ENCODE measurements at places on chromosomes 4 and X.

GRCh38 chr4:77062856-77063255, 12.9 kb downstream of the CCNI start:
- no peak for DNase-seq

DNA sequence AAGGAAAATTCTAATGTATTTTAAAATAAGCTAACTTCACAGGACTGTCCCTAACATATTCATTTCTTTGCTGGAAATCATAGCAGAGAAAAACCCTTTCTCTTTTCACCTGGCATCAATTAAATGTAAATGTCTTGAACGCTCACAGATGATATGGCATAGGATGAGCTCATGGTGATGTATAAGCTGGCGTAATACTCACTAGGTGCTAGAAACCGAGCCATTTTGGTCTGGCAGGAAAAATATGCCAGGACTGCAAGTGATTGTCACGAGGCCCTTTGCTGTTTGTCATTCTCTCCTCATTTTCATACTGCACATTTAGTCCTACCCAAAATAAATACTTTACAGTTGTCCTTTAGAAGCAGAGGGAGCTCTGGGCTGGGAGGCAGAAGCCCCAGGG, 222.7 kb upstream of the LNX1 start:
- DNase-seq = no peak

DNA sequence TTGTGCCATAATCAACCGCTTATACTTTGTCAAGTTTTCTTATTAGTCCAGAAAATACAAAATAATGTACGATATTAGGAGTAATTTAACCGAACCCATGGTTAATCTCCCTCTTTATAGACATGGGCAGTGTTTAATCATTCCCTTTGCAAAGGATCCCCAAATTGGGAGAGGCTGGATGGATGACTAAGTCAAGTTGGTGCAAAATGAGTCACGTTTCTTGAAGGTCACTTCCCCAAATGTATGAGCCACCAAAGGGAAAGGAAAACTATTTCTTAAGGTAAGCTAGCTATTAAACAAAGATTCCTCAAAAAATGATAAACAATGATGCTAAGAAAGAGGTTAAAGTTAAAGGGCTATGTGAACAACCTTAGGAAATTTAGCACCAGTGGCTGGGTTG, 17.5 kb downstream of the MAML3 start:
- no peak for DNase-seq

- DNase-seq = no peak
Measured at GRCh38 chrX:108072746-108073145, 18.6 kb downstream of the PSMD10 start.

GRCh38 chrX:152735860-152736511, 2.4 kb downstream of the MAGEA12 start:
- DNase-seq = no peak

DNA sequence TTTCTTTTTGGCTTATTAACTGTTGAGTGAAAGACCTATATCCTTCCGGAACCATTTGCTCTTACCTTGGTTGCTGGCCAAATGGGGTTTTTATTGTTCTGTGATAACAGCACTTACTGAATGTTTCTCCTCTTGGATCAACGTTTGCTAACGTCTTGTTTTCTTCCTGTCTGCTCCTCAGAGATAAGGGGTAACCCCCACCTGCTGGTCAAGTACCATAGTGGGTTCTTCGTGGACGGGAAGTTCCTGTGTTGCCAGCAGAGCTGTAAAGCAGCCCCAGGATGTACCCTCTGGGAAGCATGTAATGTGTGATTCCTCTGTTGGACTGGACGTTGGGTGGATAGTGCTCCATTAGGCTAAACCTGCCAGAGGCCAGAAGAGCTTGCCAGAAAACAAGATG, 15.3 kb downstream of the BMX start:
- no peak for DNase-seq

DNA sequence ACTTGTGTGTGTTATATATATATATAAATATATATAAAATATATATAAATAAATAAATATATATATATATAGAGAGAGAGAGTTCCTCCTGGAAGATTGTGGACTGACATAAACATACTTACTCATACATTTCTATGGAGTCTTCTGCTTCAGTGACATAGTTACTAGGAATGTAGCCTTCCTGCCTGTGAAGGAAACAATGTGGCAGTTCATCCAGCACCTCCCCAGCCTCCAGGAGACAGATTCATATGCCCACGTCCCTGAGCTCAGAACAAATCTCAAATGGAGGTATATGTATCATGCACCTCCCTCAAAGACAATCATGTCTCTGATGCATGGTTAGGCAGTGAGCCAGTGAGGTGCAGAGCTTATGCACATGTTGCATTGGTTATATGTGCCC, 11.4 kb upstream of the TIMM8A start:
- DNase-seq = no peak

GRCh38 chr4:57877047-57877458, 766.9 kb upstream of the IGFBP7 start:
- DNase-seq = no peak

DNA sequence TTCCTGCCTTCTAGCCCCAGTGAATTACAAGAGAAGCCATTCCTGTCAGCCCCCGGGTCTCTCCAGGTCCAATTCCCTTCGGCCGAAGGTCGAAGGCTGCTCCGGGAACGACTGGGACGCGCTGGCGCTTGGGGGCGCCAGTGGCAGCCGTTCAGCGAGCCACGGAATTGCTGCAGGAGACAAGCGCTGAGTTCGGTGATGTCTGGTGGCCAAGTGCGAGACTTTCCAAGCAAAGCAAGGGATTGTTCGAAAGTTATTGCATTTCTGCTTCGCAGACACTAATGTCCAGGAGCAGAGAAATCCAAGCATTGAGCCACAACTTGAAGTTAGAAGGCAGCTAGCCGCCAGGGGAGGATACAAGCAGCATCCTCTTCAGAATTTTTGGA, 1.1 kb upstream of the DKK2 start:
- DNase-seq = no peak

DNA sequence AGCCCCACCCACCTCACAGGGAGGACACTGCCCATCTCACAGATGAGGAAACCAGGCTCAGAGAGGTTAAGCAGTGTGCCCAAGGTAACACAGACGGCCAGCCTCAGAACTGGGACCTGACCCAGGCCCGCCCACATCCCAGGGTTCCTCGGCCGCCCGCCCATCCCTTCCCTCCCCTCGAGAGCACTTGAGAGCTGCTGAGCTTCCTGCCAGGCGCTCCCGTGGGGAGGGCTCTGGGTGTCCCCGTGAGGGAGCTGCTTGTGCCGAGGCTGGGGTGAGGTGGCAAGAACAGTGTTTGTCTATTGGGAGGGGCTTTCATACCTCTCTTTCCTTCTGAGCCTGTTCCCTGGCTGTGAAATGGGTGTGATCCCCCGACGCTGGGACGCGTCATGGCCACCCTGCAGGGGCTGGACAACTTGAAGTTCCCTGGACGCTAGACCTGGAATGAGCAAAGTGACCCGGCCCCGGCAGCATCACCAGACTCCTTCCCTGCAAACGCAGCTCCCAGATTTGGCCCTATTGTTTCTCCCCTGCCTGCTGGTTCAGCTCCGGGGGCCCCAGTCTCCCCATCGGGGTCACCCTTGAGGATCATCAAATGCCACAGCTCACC, 204.9 kb downstream of the AFAP1 start:
- DNase-seq = no peak

DNA sequence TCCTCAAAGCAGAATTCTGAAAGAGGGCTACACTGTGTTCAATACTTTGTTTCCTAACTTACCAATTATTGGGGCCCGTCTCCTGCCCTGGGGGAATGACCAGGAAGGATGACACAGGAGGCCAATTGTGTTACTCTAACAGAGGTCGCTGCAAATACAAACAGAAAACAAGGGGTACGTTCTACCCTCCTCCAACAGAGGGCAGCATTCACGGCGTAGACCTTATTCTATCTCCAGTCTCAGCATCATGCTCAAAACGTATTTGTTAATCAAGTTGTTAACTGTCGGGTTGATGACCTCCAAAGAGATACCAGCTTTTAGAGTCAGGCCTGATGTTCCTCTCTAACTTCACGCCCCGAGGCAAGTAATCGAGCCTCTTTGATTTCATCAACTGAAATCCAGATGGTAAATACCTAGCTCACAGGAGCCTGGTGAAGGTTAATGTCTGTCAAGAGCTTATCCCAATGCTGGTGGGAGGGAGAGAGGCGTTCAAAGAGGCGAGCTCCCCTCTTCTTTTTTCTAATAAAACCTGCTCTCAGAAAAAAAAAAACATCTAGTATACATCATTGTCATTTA, 181.0 kb upstream of the KCNIP4 start:
- DNase-seq = no peak

GRCh38 chrX:3807906-3808305, 94.5 kb upstream of the PRKX start:
- DNase-seq = no peak

DNA sequence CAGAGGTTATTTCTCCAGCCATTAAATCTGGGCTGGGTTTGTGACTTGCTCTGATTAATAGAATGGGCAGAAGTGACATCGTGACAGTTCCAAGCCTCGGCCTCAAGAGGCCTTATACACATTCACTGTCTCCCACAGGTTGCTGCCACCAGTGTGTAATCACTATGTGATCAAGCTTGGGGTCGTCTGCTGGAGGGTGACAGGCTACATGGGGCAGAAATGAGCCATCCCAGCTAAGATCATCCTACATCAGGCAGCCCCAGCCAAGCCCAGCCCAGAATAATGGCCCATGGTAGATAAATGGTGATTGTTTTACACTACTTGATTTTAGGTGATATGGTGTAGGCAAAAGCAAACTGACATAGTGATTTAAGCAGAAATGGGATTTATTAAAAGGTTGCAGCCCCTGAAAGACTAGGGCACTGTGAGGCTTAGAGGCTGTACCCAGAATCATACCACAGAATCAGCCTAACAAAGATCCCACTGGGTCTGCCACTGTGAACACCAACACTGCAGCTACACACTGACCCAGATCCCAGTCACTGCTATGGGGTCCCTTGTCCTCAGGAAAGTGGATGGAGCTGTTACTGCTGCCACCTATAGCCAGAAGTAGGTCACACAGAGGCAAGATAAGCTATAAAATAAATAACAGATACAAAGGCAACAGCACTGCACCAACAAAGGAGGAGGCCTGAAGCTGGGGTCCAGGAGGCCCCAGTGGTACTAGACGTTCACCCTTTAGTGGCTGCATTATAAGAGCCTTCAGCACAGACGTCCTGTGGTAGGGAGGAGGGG, 159.6 kb upstream of the RBPJ start:
- no peak for DNase-seq

DNA sequence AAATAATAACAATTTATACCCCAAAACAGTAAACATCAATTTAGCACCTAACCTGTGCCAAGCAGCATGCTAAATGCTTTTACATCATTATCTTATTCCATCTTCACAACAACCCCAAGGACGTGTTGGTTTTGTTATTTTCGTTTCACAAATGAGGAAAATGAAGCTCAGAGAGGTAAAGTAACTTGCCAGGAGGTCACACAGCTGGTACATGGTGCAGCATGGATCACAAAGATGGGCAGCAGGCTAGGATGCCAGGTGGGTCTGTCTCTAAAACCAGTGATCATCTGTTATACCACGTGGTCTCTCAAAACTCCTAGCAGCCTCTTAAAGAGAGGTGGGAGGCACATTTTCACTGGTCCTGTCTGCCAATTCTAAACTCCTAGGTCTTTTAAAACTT, 323.6 kb upstream of the F9 start:
- DNase-seq = no peak

- no peak for DNase-seq
Measured at GRCh38 chrX:86830685-86831084, 682.4 kb downstream of the DACH2 start.

GRCh38 chrX:50108264-50108663, 92.5 kb downstream of the AKAP4 start:
- no peak for DNase-seq

- DNase-seq = no peak
Measured at GRCh38 chr4:1251773-1252066, 2.8 kb upstream of the CTBP1 start.

DNA sequence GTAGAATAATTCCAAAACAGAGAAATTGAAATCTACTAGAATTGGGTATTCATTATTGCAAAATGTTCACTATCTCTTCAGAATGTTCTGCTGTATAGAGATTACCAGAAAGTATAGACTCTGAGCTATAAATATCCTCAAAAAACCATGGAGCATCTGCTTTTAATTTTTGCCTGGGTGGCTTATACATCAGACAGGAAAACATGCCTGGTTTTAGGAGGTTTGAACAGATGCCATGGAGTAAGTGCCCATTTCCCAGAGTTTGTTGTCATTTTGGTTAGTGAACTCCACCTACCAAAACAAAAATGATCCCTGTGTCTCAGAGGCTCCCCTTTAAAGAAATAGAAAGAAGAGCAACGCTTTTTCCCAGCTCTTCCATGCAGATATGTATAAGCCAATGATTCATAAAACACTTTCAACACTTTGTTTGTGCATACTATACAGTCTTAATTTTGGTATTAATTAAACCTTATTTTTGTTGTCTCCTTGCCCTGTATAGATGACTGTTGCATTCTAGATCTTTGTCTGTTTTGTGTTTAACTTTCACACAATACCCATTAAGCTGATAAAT, 68.7 kb downstream of the MEPE start:
- DNase-seq = no peak

- DNase-seq = no peak
Measured at GRCh38 chr4:107902715-107903114, 28.6 kb upstream of the CYP2U1 start.

DNA sequence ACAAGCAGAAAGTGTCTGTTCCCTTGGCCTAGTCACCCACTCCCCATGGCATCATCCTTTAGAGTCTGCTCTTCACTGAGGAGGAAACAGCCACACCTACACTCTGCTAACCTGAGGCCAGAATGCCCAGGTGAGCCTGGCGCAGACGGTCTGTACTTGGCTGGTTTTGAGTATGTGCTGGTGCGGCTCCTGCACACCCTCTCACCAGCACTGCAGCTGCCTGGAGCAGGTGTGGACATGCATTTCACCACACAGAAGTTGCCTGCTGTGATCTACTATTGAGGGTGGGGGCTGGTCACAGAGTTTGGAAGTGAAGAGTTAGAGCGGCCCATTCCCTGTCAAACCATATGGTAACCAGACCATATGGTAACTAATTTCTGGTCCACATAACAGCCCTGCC, 39.5 kb downstream of the KANTR start:
- DNase-seq = no peak

DNA sequence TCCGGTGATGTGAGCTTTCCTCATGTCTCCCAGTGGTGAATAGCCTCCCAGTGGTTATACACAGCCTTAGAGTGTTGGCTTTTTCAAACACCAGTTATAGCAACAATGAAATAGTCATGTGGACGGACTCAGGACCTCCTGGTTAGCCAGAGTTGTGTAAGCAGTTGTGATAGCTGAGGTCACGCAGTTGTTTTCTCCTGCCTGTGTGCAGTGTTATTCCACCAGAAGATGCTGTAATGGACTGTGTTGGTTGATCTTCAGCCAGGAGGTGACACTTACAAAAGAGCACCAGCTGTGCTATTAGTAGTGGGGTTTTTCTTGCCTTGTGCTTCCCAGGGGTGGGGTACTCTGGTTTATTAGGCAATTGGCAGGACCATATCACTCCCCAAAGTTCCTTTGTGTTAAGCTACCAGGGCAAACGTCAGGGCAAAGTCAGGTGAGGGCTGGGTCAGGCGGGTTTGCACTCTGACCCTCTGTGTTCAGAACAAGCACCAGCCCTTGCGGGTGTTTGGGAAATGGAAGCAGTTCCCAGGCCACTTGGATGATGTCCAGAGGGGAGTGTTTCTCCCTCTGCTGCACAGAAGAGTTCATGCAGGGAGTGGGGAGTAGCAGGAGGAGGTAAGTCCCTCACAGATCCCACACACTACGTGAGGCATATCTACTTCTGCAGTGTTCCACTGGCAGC, 252.6 kb downstream of the TMEM47 start:
- no peak for DNase-seq

GRCh38 chr4:5472160-5472591, 236.2 kb downstream of the EVC2 start:
- no peak for DNase-seq
